NCI-H1436 treated with DMSO at 0.1 percent for 48 hours (cell line): ENCODE measurements at places on chromosomes 11 and 22.

GRCh38 chr22:28506150-28506535 is 173.5 kb downstream of the TTC28 start:
- no peak for DNase-seq

GRCh38 chr22:39926753-39927152 is 25.9 kb downstream of the GRAP2 start:
- DNase-seq = no peak

DNA sequence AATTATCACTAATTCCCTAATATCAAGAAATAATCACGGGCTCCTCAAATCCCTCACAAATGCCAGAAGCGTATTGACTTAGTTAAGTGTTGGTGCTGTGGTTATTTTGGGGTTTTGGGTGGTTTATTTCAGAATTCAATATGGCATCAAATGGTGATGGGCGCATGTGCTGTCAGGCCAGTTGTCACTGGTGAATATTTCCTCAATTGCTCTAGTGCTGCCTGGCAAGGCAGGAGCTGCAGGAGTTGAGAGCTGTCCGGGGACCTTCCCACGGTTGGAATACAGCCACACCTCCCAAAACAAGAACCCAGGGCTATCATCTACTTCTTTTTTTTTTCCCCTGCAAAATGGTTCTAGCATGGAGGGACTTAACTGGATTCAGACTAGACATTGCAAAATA is 10.3 kb downstream of the IGLL5 start:
- DNase-seq = no peak

DNA sequence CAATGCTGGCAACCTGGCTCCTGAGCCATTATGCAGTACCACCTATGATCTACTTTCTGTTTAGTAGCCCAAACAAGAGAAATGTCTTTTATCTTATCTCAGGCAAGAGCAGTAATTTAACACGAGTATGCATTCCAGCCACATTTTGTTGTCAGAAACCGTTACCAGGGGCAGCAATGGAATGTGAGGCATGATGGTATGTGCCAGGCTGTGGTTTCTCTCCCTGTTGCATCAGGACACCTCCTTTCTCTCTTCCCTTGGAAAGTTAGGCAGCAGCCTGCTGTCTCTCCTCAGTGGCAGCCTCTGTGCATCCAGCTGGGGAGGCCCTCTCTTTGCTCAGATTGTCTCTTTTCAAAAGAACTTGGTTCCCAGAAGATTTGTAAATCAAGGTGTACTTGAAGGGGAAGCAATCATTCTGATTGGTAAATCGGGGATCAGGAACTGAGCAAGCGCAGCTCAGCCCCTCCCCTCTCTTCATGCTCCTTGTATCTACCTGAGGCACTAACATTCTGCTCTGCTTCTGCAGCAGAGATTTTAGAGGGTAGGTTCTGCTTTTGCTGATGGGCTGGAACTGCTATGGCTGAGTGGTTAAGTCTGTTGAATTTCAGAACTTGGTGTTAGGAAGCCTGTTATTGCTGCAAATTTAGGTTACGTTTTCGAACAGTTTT is 229.2 kb downstream of the ADAMTS15 start:
- DNase-seq = no peak

GRCh38 chr22:38873469-38874411 is 1.7 kb upstream of the CBX6 start:
- peak; percentile 76 for DNase-seq

- DNase-seq = no peak
Measured at GRCh38 chr11:36131721-36132397, 157.4 kb downstream of the COMMD9 start.

- DNase-seq = no peak
Measured at GRCh38 chr11:104926771-104927611, 28.7 kb upstream of the CASP12 start.
